ENCODE measurements at places on chromosomes 4 and X.
A peak's percentile ranks its signal among the peaks of the same experiment; 100 is the strongest.

DNA sequence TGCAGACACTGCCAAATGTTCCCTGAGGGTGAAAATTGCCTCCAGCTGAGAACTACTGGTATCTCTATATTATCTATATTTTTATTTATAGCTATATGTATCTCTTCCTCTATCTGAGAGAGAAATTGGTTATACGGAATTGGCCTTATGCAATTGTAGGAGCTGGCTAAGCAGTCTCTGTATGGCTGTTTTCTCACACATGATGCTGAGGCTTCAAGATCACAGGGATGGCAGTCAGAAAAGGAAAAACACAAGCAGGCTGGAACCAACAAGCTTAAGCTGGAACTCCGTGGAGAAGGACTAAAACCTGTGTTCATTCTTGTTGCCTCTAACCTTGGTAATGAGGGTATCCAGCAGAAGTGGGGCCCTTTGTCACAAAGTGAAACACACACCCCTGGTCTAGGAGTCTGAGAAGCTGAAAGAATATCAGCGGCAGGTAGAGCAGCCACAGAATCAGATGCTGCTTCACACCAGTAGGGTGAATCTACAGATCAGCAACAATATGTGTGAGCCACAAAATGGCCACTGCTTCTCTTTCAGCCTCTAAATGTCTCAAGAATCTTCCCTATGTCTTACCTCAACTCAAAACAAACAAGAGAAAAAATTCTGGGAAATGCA is 166.5 kb upstream of the PPP1R2C start:
- DNase-seq, result no peak

GRCh38 chr4:107689912-107690587 is 30.0 kb downstream of the PAPSS1 start:
- peak; percentile 85 for DNase-seq

DNA sequence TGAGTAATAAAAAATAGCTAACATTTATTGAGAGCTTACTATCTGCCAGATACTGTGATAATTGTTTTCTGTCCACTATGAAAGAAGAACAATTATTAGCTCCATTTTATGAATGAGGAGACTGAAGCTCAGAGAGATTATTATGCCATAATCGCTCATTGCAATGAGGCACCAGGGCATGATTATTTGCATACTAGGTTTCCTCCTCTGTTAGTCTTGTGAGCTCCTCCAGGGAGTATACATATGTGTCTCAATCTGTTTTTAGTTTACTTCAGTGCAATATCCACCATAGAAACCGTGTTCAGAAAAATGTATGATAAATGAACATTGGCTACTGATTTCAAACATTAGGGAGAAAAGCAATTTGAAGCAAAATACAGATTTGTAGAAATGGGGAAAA is 139.4 kb upstream of the OTUD4 start:
- no peak for DNase-seq

GRCh38 chr4:144174401-144175067 is 34.0 kb upstream of the GYPA start:
- peak; percentile 77 for DNase-seq

- DNase-seq, result peak; percentile 8
Observed at GRCh38 chr4:3213106-3213425, 35.9 kb upstream of the MSANTD1 start.

GRCh38 chr4:125382995-125383394 is 68.2 kb downstream of the FAT4 start:
- DNase-seq, result no peak

DNA sequence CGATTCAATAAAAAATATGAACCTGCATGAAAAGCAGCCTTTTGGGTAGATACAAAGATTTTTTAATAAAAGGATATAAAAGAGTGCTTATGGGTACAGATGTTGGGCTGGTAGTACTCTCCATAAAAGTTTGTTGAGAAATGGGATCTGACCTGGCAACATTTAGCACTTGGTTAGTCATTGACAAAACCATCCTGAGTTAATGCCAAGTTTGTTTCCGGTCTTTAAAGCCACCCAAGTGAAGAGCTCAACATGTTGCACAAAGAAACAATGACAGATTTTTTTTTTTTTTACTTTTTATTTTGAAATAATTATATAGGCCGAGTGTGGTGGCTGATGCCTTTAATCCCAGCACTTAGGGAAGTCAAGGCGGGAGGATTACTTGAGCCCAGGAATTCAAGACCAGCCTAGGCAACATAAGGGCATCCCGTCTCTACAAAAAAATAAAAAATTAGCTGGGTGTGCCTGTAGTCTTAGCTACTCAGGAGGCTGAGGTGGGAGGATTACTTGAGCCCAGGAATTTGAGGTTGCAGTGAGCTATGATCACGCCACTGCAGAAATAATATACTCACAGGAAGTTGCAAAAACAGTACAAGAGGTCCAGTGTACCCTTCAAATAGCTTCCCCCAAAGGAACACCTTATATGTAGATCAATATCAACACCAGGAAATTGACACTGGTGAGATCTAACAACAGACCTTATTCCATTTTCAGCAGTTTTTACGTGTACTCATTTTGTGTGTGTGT is 16.6 kb downstream of the CHST7 start:
- DNase-seq, result no peak

DNA sequence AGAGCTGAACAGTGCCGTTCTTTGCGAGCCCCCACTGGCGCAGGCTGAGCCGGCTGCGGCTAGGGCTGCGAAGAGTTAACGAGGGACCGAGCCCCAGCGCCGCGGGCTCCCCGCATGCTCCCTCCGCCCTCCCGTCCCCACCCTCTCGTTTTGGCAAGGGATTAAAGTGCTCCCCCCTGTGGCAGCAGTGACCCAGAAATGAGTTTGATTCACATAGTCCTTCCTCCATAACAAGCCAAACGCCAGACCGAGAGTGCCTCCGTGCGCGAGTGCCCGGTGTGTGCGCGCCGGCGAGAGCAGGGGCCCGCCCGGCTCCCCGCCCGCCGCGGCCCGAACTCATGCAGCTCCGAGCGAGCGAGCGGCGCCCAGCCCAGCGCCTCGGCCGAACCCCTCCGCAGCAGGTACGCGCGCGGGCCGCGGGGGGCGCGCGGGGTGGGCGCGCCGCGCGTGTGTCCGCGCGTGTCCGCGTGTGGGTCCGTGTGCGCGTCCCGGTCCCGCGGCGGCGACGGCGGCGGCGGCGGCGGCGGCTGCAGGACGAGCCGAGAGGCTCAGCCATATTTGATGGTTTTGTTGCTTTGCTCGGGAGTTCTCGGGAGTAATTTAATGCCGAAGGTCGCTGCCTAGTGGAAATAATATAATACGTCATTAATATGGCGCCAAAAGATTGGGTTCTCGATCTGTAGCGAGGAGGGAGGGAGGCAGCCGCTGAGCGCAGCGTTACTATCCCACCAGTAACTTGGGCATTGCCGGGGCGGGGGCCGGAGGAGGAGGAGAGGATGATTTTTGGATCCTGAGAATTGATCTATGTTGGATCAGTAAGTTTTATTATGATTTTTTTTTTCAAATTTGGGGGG is at the start of gene JADE1:
TSS of gene JADE1 (plus strand) at position 224 of the 854 bp plus-strand sequence. CDS start 22,059 bp downstream, outside the sequence.
- peak; percentile 93 for DNase-seq

- no peak for DNase-seq
Observed at GRCh38 chr4:183906739-183907651, 1.9 kb downstream of the STOX2 start.

GRCh38 chr4:83255584-83255983 is 29.0 kb downstream of the COQ2 start:
- peak; percentile 66 for DNase-seq

GRCh38 chr4:11912886-11913285 is 484.2 kb upstream of the HS3ST1 start:
- peak; percentile 18 for DNase-seq

GRCh38 chr4:5821665-5822358 is 71.1 kb downstream of the CRMP1 start:
- no peak for DNase-seq

GRCh38 chr4:150960818-150961217 is 54.3 kb downstream of the LRBA start:
- DNase-seq, result peak; percentile 50

DNA sequence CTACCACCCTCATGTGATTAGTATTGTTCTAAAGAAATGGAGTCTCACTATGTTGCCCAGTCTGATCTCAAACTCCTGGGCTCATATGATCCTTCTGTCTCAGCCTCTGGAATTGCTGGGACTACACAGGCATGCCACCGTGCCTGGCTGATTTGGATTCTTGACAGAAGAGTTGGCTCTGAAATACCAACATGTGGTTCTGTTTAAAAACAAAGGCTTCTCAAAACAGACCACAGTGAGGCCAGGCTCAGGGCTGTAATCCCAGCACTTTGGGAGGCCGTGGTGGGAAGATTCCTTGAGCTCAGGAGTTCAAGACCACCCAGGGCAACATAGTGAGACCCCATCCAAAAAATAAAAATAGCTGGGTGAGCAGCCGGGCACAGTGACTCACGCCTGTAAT is 126.7 kb downstream of the DHRSX start:
- DNase-seq, result no peak

Data from RKO (cell line).